Erythroblast (primary cell): ENCODE measurements at places on chromosomes 1 and 21.
A peak's percentile ranks its signal among the peaks of the same experiment; 100 is the strongest.

- no peak for DNase-seq
Measured at GRCh38 chr1:118266436-118266835, 81.4 kb upstream of the SPAG17 start.

DNA sequence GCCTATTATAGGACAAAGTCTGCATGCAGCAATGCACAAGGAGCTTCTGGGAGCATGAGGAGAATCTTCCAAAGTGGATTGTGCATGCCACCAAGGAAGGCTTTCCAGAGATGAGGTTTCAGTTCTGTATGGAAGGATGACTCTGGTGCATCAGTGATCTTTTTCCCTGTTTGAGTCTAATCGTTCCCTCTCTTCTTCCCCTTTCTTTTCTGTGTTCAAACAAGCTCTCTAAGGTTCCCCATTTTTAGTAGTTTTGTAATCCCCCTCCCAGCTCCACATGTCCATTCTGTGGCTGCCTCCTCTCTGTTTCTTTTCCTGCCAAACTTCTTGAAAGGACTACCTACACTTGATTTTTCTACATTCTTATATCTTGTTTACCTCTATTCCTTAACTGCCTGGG lies 43.3 kb upstream of the USP25 start:
- no peak for DNase-seq

DNA sequence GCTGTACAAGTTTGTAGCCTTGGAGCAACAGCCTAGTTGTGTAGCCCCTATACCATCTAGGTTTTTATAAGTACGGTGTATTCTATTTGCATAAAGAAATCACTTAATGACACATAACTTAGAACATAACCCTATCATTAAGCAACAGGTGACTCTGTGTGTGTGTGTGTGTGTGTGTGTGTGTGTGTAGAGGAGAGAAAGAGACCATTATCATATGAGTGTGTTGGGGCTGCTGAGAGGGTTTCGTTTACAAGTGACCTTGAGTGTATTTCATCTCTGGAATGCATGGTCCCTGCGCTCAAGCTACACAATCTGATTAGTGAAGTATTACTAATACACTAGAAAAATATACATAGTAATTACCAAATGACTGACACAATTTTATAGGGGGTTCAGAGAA lies 115.1 kb downstream of the RABGAP1L start:
- no peak for DNase-seq

GRCh38 chr1:94245747-94246438 lies 8.5 kb upstream of the ARHGAP29 start:
- DNase-seq, result no peak

- DNase-seq, result no peak
Measured at GRCh38 chr1:17400725-17401341, 28.8 kb downstream of the PADI6 start.

GRCh38 chr21:40049031-40049930 lies 182.0 kb downstream of the PCP4 start:
- DNase-seq, result no peak

GRCh38 chr21:25453524-25453923 lies 153.8 kb downstream of the MRPL39 start:
- no peak for DNase-seq

DNA sequence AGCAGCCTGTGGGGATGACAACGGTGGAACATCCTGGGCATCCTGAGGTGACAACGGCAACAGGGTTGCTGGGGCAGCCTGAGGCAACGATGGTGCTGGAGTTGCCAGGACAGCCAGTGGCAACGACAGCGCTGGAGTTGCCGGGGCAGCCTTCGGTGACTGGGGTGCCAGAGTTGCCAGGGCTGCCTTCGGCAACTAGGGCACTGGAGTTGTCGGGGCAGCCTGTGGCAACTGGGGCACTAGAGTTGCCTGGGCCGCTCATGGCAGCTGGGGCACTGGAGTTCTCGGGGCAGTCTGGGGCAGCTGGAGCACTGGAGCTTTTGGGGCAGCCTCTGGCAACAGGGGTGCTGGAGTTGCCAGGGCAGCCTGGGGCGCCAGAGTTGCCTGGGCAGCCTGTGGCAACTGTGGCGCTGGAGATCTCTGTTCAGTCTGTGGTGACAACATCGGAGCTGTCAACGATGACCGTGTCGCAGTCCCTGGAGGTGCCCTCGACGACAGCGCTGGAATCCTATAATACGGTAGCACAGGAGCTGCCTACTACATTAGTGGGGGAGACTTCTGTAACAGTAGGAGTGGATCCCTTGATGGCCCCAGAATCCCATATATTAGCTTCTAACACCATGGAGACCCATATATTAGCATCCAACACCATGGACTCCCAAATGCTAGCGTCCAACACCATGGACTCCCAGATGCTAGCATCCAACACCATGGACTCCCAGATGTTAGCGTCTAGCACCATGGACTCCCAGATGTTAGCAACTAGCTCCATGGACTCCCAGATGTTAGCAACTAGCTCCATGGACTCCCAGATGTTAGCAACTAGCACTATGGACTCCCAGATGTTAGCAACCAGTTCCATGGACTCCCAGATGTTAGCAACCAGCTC lies 8.2 kb downstream of the SON start:
- DNase-seq, result no peak

GRCh38 chr1:25503551-25504426 lies 39.6 kb upstream of the LDLRAP1 start:
- DNase-seq, result peak; percentile 42

DNA sequence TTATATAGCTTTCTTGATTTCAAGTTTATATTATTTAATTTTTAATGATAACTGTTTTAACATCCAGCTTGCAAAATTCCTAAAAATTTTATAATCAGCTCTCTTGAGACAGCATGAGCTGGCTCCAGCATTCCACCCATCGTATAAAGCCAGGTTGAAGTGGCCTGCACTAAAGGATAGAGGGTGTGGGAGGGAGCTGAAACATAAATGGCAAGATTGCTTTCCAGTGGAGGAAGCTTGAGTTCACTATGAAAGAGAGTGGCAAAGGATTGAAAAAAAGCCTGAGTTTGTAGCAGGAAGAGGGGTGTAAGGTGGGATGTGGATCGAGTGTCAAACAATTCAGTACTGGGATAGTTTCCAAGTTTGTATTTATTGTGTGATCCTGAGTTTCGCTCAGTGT lies 48.5 kb upstream of the ZNF644 start:
- no peak for DNase-seq

DNA sequence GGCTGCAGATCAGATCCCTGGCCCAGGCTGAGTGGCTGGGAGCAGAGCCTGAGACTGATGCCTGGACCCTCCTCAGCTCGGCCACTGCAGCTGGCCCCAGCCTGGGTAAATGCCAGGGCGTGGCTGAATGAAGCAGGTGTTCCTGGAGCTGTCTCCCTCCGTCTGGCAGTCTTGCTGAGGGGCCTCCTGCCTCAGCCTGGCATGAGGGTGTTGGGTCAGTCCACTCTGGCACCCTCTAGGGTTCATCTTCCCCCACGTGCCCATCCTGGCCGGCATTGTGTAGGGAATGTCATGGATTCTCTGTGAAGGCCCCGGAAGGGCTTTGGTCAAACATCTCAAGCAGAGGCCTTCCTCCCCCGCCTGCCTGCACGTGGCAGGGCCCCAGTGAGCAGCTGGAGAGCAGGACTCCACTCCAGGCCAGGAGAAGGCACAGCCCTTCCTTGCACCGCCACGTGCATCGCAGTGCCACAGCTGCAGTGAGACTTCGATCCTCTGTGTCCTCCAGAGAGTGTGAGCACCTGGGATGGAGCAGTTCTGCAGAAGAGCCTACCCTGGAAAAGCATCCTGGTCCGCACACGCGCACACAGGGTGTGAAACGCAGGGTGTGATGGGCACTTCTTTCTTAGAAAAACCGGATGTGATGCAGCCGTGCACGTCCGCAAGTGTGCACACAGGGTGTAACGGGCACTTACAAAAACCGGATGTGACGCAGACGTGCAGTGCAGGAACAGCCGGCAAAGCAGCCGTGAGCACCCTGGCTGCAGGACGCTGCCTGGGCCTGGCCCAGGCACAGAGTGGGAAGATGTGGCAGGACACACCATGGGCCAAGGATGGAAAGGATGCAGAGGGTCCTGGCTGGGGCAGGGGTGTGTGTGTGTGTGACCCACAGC lies 4.6 kb upstream of the KRTAP10-4 start:
- DNase-seq, result no peak

DNA sequence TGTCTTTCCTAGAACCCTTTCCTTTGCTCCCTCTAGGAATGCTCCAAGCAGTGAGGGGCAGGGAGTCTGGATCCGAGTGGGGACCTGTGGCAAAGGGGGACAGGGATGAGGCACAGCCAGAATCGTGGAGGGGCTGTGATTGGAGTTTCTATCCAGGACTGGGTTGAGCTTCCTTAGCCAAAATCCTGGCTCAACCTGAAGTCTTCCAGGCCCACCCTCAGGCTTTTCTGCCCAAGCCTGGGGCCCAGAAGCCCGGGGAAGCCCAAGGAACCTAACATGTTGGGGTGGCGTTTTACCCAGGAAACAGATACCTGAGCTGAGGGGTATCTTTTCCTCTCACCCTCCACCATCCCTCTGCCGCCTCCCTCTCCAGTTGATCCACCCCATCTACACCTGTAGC lies 5.4 kb downstream of the MYOG start:
- no peak for DNase-seq

GRCh38 chr1:209256766-209257350 lies 326.7 kb upstream of the CAMK1G start:
- DNase-seq, result no peak

DNA sequence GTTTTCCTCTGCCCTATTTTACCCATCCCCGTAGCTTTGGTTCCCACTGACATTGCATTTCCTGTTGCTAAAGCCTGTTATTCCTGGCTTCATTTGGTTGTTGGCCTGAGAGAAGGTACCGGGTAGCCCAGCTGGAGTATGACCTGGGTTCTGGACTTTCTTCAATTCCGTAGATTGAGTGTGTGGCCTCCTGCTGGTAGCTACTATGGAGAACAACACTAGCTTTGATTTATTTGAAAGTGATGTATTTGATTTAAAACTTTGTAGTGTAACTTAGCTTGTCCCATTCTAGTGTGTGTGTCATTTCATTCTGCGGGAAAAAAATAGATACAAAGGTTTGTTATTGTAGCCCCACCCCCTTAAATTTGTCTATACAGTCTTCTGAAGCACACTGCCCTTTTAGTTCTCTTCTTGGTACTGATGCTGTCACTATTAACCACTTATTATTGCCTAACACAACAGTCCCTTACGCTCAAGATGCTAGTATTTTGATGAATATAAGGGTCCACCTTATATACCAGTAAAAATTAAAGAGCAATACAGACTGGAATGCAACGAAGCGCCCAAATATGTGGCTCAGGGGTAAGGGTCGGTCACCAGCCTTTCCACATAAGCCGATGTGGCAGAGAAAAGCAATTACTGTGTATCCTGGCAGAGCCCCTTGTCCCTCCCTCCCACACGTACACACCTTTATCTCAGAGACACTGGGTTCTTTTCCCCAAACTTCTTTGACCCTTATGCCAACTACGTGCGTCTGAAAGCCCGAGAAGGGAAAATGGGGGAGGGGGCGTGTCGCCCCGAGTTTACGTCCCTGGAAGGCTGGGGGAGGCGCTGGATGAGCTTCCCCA lies 643 bp upstream of the MOV10 start:
- peak; percentile 57 for DNase-seq

DNA sequence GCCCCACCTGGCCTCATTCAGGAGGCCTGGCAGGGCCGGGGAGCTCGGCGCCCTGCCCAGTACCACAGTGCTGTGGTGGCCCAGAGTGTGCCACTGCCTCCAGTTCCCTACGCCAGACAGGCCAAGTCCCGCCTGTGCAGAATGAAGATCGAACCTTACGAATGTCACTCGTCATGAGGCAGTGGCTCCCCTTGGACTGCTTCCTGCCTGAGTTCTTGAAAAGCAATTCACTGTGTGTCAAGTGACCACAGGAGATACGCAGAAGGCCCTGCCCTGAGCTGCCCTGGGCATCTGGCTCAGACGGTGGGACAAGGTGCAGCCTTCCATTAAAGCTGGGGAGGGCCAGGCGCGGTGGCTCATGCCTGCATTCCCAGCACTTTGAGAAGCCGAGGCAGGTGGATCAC lies 49.6 kb upstream of the LRP8 start:
- no peak for DNase-seq

DNA sequence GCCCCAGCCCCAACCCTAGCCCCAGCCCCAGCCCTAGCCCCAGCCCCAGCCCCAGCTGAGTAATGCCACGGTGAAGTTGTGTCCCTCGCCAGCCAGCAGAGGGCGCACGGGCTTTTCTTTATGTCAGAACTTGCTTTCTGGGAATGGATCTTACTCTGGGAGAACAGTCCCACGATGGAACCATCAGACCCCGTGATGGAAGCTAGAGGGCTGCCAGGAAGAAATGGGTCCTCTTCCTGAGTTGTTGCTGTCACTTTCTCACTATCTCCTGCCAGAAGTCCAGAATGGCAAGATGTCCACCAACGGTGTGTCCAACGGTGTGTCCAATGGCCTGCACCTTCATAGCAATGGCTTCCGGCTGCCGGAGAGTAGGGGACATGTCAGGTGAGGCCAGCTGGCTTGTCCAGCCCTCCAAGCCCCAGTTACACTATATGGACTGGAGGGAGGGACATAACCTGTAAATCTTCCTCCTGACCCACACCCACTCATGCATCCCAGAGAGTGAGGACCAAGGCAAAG lies 25.1 kb upstream of the TMEM222 start:
- DNase-seq, result peak; percentile 76

- DNase-seq, result no peak
Measured at GRCh38 chr1:225747566-225747965, 30.1 kb upstream of the SRP9 start.

GRCh38 chr21:39125752-39126485 lies 57.3 kb downstream of the PSMG1 start:
- DNase-seq, result peak; percentile 30

DNA sequence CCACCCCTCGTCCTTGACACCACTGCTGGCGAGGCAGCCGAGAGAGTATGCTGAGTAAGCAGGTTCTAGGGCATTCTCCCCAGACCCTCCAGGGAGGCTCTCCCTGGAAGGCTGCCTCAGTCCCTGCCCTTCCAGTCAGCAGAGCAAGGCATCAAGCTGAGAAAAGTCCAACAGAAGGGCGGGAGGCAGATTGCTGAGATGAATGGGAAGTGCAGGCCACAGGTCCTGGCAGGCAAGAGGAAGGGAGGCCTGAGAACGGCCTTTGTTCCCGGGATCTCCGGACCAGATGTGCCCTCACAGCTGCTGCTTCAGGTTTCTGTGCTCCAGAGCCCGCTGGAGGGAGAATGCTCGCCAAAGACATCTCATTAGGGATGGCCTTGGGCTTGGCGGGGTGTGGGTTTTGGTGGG lies 270.0 kb upstream of the VAMP3 start:
- no peak for DNase-seq
